8988T (cell line): ENCODE measurements at places on chromosomes 2 and 18.

DNA sequence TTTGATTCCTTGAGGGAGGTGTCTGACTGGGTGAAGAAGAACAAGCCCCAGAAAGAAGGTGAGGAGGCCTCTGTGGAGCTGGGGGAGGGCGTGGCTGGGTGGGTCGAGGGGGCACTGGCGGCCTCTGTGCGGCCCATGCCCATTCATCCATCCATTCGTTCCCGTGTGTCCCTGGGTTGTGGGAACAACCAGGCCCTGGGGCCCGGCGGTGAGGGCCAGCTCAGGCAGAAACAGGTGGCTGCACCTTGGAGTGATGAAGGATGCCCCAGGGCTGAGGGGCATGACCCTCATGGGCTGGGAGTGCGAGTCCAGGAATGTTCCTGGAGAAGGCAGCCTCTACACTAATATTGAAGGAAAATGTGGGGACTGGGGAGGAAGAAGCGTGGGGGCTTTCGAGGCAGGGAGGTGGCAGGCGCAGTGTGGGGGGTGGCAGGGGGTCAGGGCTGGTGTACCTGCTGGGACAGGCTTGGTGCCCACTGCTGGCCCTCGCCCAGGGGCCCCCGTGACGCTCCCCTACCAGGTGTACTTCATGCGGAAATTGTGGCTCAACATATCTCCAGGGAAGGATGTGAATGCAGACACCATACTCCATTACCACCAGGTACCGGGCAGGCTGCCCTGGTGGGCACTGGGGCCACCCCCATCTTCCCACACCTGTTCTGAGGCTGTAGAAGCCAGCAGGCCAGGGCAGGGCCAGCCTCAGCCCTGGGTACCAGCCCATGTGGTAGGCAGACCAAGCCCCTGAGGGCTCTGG lies 11.2 kb upstream of the GPR17 start:
- DNase-seq, result no peak

DNA sequence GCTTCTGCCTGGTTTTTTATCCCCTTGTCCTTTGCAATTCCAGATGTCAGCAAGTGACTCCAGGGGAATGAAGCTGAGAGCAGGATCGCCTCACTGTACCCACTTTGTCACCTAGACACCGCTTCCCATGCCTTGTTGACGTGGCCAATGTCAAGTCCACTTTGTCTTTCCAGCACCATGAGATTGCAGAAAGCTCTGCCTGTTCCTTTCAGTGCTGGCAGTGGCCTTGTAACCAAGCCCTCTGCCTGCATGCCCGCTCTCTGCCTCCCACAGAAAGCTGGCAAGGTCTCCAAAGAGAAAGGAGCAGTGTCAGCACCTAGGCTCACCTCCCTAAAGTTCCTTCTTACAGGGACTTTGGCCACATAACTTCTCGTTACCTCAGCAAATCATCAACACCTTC lies 282.2 kb upstream of the ST6GAL2 start:
- DNase-seq, result no peak

DNA sequence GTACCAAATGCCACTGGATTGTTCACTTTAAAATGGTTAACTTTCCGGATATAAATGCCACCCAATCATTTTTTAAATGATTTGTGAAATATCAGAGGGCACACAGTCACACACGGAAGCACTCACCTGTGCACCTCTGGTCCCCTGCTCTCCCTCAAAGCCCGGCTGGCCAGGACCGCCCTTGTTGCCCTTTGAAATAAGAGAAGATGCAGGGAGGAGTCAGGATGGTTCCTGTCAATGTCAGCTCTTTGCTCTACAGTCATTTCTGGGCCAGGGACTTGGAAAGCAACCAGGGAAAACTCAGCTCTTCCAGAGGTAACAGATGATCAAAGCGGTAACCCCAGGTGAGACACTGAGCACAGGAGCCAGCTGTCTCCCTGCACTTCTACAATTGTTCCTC lies 60.7 kb downstream of the COL6A3 start:
- DNase-seq, result no peak

DNA sequence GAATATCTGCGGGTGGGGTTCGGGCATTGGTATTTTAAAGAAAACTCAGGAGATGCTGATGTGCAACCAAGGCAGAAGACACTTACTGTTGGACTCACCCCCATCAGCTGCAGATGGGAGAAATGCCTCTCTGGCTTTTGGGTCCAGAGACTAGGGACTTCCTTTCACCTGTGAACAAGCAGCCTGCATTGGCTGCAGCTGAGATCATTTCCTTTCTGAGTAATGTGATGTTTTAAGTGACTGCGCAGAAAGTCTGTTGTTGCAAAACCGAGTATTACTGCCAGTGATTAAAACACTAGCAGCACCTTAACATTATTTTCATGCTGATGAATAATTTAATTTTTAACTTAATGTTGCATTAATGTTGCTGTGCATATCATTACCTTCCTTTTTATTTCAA lies 143.0 kb downstream of the TSN start:
- peak; percentile 66 for DNase-seq

- no peak for DNase-seq
These were observed 14.8 kb upstream of the NOTO start for GRCh38 chr2:73187549-73187948.

- DNase-seq, result no peak
These were observed 45.6 kb upstream of the PCBP1 start for GRCh38 chr2:70041663-70042062.

DNA sequence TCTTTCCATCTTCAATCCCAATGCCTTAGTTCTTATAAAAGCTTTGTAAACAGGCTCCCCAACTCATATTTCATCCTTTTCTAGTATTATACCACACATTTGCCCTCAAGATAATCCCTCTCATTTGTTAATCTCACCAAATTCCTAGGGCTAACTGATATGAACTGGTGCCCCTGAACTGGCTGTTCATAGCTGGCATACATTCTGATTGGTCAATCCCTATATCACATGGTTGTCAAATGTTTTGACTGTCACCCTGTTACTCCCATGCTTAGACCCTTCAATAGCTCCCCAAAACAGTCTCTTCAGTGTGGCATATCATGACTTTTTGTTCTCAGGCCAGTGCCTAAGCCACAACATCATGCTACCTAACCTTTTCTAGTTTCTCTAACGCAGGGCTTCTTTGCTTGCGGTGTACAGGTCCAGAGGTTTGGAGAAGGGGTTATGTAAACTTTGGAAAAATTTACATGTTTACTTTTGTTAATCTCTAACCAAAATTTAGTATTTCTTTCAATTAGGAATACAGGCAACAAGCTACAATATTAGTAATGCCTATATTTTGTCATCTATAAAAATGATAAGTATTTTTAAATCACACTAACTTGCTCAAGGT lies 30.5 kb downstream of the GDF7 start:
- no peak for DNase-seq

GRCh38 chr2:214358506-214358905 lies 52.3 kb upstream of the VWC2L start:
- no peak for DNase-seq

DNA sequence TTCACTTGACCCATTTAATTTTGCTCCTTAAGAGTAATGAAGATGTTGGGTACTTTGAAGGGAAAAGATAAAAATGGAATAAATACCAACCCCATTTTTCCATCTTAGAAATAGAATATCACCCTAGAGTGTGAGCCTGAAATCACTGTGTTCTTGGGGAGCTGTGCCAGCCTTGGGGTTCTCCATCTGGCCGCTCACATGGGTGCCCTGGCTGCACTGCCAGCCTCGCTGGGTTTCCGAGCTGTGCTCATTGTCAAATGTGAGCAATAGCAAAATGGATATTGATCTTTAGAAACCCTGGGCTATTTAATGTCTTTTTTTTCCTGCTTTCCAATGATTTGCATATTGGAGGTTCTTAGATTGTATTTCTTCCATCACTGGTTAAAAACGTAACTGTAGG lies 9.3 kb downstream of the APCDD1 start:
- DNase-seq, result no peak

DNA sequence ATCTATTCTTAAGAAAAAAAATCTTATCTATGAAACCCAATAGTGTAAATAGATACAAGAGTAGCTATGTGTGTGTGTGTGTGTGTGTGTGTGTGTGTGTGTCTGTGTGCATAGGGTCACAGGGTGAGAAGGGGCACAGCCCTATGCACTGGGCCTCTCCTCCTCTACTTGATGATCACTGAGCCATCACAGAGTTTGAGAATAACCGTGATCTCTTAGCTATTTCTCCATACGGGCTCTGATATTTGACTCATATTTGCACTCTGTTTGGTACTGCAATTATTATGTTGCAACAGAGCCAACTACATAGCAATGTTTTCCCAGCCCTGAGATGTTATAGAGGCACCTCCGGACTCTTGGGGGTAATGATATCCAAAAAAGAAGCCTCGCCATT lies 28.8 kb upstream of the SLC40A1 start:
- no peak for DNase-seq

DNA sequence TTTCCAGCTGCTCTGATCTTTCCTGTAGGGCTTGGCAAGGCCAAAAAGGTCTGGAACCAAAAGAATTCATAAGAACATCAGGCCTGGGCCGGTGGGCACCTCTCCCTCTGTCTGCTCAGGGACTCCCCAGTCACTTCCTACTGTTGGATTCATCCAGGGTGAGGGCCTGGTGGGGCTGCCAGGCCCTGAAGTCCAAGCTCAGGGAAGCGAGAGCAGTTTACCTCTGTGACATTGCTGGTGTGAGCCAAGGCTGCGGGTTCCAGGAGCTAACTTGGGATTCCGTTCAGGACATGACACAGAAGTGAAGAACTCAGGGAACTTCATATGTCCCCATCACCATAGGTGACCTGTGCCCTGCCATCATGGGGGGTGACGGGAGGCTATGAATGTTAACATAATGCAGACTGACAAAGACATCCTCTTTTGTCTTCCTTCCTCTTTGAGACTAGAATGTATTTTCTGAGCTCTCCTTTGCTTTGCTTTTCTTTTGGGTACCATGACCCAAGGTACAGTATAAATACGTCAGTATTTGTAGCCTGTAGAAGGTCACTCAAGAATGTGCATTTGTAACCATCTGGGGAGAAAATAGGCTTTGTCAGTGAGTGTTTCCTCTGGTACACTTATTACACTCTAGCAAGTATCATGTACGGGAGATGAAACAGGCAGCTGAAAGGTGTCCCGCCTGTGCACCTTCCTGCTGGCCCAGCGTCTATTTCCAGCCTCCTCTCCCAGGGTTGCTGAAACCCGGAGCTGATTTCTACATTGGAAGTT lies 130.5 kb upstream of the SLC1A4 start:
- no peak for DNase-seq

GRCh38 chr2:62800618-62801017 lies 95.1 kb downstream of the EHBP1 start:
- DNase-seq, result no peak

DNA sequence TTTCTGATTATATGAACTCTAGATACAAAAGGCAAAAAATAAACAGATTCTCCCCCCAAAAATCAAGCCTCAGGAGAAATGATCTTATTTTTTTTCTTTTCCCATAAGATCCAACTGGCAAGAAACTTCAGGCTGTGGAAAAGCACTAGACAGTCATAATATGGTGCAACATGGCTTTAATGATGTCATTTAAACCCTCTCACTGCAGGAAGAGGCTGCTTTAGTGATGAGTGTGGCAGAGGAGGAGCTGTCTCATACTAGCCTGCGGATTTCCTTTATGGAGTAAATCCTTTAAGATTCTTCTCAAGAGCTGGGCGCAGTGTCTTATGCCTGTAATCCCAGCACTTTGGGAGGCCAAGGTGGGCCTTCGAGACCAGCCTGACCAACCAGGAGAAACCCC lies 83.3 kb upstream of the CD28 start:
- DNase-seq, result peak; percentile 51

DNA sequence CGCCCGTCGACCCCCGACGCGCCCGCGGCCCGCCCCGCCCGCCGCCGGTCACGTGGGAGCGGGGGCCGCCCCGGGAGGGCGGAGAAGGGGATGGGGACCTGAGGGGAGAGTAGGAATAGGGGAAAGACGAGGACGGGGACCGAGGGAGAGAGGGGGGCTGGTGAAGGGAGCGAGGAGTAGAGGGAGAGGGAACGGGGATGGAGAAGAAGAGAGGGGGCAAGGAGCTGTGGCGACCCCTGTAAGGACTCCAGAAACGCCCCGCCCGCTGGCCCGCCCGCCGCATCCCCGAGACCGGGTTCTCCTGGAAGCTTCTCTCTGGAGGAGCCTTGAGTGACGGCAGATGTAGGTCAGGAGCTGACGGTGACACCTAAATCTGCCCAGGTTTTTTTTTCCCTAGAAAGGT lies 615 bp downstream of the ADNP2 start:
- DNase-seq, result peak; percentile 19

GRCh38 chr18:62449490-62450104 lies 73.2 kb upstream of the ZCCHC2 start:
- no peak for DNase-seq

- no peak for DNase-seq
These were observed 1.8 kb downstream of the HOXD13 start for GRCh38 chr2:176094349-176094748.

DNA sequence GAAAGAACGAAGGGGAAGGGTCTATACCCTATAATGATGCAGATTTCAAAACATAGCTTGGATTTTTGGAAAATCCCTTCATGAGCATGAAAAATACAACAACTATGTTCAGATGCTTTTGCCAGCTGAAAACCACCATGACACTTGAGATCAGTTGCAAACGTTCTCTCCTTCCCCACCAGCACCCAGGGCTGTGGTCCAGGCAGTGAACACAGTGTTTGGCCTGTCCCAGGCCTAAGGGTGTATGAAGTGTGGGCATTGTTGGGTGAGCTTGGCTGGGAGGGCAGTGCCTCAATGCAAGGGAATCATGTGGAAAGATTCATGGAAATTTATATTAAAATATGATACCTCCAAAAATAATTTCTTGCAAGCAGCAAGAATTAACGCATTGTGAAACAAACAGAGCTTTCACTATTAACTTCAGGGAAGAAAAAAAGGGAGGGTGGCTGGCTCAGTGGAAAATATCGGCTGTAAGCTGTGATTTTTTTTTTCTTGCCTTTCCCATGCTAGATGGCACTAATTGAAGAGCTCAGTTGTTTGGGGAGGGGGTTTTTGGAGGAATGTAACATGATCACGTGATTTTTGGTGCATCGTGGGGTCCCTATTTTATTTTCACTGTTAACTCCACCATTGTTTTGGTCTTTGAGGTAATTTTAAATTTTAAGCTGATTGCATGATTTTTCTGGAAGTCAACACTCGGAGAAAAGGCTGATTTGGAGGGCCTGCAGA lies 52.0 kb downstream of the CDC42EP3 start:
- no peak for DNase-seq

DNA sequence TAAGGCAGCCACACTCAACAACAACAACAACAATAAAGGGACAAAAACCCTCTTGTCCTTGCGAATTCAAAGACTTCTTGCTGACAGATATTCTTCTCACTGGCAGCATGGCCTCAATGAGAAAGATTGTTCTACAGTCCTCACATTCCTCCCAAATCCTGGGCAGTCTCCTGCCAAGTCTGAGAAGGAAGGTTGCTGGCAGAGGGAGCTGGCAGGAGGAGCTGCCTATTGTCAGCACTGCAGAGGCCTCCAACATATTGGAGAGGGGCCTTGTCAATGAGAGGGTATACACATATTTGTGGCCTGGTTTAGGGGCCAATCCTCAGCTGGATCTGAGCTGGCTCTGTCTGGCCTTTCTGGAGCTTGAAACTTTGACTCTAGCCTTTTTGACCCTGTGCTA lies 63.5 kb downstream of the LAMA3 start:
- DNase-seq, result no peak

GRCh38 chr2:53378791-53379190 lies 388.8 kb upstream of the CHAC2 start:
- no peak for DNase-seq

- no peak for DNase-seq
These were observed 93.8 kb downstream of the EPB41L3 start for GRCh38 chr18:5449858-5450509.

- DNase-seq, result no peak
These were observed 30.3 kb downstream of the TWIST2 start for GRCh38 chr2:238878051-238878735.

GRCh38 chr2:105291981-105292380 lies 37.6 kb downstream of the TGFBRAP1 start:
- DNase-seq, result no peak
